ENCODE measurements at places on chromosomes 1 and 21. TPM values are rescaled to one million over a fixed set of nuclear protein-coding genes. Genes with fewer than 3 reads are reported as not detected.

GRCh38 chr21:32427958-32428623, 15.6 kb downstream of the EVA1C start:
- peak; percentile 49 for DNase-seq

DNA sequence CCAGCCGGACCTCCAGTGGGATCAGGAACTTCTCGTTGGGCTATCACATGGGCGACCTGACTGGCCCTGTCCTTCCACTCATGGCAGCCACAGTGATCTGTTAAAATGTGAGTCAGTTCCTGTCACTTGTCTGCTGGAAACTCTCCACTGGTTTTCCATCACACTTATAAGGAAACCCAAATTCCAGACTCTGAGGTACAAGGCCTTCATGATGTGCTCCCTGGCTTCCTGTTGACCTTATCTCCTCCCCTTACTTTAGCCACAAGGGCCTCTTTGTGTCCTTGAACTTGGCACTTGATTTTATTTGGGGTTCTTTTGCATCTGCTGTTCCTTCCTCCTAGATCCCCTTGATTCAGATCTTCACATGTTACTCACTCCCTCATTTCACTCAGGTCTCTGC, 96.8 kb downstream of the TENT5C start:
- no peak for DNase-seq

Gene FAM163A
- total RNA-seq, result not detected

DNA sequence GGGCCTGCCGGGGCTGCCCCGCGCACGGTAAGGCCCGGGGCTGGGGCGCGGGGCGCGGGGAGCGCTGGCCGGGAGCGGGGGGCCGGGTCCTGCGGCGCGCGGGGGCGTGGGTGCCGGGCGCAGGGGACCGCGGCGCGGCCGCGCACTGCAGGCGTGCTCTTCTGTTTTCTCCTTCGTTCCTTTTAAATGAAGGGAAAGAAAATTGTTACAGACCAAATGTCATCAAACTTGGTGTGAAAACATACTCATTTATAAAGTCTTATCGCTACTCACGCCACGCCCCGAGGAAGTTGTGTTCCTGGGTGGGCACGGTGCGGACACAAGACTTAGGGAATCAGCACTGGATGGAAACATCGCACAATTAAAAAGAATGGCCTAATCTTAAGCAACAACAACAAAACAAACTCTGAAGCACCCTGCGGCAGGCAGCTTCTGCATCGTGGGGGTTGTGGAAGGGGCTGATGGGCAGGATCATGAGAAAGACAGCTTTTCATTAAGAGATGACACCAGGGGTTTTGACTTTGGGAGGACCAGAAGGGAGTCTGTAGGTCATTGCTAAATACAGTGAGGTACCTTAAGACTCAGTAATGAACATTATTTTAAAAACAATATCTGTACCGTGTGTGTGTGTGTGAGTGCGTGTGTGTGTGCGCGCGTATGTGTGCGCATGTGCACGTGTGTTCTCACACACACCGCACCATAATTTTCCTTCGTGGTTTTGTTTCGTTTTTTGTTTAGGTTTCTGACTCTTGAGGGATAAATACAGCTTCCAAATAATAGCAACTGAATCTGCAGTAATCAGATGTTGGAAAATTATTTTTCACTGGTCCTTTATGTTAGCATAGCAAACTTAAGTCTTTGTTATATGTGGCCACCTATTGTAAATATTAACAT, 548 bp downstream of the B3GALT5 start:
- no peak for DNase-seq

DNA sequence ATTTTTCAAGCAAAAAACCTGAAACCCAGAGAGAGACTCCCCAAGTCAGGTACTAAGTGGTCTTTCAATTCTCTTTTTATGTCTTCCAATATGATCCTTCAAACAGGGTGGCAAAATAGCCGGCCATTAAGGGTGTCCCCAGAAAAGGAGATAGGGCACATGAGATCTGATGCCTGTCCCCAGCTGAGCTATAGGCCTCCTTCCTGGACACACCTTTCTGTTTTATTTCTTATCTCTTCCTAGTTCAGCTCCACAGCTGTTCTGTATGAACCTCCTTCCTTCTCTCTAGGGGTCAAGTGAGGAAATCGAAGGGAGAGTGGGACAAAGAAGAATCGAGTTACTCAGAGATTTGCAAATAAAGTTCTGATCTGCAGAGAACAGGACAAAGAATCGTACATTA, 112.4 kb upstream of the ATP1A1 start:
- DNase-seq, result peak; percentile 20

GRCh38 chr1:180854001-180854400, 58.7 kb upstream of the KIAA1614 start:
- DNase-seq, result no peak

Gene SPRR3
- total RNA-seq, result not detected

Gene NEK2
- total RNA-seq, result 45.6 TPM

DNA sequence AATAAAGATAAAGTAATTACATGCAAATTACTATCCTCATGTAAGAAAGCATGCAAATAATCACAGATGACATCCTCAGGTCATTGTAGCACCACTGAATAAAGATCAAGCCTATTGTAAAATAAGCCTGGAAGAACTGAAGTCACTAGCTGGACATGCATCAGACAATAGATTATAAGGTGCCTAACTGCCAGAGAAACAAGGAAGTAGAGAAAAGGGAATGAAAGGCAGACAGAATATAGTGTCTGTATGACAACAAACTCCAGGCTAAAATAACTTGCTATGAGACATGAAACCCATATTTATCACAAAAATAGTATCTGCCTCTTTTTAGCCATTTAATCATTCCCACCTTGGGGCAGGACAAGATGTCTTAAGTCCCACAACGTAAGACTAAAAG, 108.7 kb downstream of the ENAH start:
- no peak for DNase-seq

DNA sequence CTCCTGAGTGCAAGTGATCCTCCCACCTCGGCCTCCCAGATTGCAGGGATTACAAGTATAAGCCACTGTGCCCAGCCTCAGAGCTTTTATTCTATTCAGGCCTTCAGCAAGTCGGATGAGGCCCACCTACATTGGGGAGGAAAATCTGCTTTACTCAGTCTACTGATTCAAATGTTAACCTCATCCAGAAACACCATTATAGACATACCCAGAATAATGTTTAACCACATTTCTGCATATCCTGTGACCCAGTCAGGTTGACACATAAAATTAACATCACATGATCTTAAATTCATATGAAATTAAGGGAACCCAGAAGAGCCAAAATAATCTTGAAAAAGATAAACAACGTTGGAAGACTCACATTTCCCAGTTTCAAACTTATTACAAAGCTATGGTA, 14.9 kb downstream of the IL20 start:
- no peak for DNase-seq

GRCh38 chr1:51063121-51063520, 38.9 kb upstream of the C1orf185 start:
- DNase-seq, result no peak

DNA sequence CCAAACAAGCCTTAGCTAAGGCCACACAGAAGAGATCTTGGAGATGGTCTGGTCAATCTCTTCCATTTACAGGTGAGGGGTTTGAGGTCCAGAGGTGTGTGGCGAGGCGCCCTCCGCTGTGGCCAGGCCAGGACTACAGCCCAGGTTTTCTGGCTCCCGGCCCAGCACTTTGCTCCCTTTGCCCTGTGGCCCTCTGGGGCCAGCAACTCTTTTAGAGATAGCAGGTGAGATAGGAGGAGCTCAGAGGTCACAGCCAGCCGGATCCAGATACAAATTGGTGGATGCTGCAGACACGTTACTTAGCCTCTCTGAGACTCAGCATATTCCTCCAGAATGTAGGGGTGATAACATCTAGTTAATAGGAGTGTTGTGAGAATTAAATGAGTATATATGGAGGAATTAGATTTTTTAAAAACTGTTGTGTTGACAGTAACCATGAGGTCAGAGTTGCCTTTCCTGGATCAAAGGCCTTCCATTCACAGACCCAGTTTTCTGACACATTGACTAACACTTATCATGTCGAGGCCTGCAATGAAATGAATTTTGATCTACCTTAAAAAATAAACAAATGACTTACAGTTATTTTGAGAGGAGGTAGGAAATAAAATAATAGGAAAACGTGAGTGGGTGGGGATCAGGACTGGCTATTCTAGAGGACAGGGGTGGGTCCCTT, 16.6 kb downstream of the TEX35 start:
- no peak for DNase-seq

GRCh38 chr1:32094746-32095521, 12.9 kb upstream of the KPNA6 start:
- DNase-seq, result no peak

DNA sequence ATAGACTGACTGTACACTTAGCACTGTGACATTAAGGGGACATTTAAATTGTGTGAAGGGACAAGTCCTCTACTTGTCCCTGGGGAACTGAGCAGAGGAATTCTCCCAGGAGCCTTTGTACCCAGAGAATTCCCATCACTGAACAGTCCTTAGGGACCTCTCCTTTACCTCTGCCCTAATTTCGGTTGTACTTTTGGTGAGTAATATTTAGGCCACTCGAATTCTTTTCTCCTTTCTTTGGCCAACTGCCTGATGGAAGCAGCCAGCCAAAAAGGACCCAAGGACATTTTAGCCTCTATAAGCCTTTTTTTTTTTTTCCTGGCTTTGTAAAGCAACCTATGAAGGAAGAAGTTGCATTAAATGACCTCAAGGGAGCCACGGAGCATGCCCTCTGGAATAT, 71.5 kb downstream of the NR5A2 start:
- no peak for DNase-seq

DNA sequence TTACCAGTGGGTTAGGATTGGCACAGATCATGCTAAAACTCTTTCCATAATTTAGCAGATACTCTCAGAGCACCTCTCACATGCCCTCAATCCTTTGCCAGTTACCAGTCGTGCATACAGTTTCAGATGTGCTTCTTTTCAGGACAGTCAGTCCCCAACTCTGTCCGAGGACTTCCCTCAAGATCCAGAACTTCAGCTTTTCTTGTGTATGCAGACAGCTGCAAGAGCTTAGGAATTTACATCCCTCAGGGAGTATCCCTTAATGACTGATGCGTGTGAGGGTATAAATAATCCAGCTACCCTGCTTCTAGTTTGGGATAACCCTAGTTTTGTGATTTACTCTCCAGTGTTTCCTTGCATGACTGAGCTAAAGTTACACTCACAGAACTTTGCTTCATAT, 393.0 kb upstream of the PLXNA2 start:
- DNase-seq, result no peak

- DNase-seq, result no peak
These were observed 21.1 kb upstream of the OR10J5 start for GRCh38 chr1:159556931-159557369.

DNA sequence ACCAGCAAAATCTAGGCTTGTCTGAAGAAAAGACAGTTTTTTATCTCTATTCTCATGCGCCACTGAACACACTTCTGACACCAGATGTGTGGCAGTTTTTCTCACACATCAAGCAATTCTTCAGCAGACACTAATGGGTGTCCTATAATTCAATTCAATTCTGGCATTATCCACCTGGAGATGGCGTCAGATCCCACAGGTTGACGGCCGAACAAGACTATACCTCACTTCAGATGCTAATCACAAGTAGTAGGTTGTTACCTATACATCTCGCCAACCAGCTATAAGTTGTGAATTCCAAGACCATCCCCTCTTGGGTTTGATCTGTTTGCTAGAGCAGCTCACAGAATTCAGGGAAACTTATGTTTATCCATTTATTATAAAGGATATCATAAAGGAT, 89.9 kb upstream of the ARTN start:
- DNase-seq, result no peak

DNA sequence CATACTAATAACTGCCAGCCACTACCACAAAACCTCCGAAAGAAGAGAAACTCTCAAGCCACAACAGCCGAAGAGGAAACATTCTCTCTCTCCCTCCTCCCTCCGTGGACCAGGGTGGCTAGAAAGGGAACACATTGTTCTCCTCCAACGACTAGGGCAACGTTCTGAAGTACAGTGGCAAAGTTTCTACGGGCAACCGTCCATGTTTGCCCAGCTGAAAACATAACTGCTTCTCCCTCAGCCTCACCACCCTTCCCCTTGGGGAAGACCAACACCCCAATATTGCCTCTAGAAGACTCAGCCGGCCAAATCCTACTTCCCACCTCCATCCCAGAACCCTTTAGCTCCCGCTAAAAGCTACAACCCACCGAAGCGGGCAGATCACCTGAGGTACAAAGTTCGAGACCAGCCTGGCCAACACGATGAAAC, 2.0 kb downstream of the GLUL start:
- no peak for DNase-seq

- DNase-seq, result no peak
These were observed 66.5 kb upstream of the GADD45A start for GRCh38 chr1:67618285-67619018.

DNA sequence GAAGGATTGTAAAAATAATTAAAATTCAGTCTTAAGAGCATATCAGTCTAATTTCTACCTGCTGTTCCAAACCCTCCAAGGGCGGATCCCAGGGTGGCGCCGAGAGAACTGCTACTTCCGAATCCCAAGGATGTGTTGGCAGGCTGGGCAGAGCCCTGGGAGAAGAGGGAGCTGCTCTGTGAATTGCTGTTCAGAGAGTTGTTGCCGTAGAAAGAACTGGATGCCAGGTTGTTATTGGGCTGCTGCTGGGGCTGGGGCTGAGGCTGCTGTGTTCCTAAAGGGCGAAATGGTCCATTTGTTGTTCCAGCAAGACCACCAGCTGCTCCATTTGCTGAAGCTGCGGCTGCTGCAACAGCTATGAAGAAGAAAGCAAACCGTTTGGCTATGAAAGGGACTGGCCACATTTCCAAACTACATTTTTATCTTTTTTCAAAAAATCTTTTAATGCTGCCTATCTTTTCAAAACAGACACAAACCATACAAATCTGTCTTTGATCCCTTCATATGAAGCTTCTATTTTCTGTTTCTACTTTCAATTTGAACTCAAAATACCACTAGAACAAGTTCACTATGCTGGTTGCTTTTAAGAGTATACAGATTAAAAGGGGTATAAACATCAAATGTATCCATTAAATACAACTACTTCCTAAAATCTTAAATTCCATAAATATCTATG, 57.5 kb upstream of the SDC3 start:
- no peak for DNase-seq

DNA sequence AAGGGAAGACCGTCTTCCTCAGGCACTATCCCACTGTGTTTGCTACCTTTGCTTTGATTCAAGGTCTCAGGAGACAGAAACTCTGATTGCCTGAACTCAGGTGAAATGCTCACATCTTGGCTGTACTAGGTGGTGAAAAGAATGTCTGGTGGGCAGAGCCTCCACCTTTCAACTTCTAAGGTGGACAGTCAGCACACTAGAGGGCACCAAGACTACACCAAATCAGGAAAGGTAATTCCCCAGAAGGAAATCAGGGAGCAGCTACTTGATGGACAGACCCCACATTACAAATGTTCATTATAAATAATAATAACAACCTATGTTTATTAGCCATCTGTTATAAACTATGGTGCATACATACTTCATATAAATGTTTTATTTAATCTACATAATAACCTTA, 220.9 kb downstream of the ATG4C start:
- DNase-seq, result peak; percentile 2

- DNase-seq, result no peak
These were observed 239.1 kb upstream of the FGGY start for GRCh38 chr1:59057796-59058195.

- DNase-seq, result no peak
These were observed 39.5 kb downstream of the TMEM51 start for GRCh38 chr1:15192916-15193550.
